ENCODE measurements at places on chromosomes 2 and 18.

- DNase-seq, result no peak
Observed at GRCh38 chr2:42244520-42244919, 75.4 kb downstream of the EML4 start.

DNA sequence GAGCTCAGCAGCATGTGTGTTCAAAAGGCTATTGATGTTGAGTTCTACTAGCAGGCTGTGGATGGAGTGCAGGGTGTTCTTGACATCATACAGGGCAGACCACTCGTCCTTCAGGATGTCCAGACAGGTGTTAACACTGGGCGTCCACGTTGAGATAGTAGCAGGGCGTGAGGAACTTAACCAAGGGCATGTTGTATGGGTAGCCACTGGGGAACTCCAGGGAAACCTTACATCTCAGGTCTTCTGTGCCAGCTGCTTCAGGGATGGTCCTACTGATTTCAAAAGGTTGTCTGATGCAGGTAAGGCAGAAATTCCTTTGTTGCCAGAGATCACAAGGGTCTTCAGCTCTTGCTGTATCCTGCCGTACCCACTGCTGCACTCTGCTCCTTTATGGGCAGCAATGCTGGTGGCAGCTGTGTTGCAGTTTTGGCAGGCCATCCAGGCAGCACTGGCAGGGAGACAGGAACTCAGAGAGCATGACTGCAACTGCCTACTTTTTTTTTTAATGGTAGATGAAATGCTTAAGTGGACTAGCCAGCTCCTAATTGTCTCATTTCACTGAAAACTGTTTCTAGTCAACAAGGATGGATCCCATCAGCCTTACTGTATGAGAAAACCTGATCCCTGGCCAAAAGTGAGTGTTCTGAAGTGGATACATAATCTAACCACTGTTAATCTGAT is 32.4 kb upstream of the RBBP8 start:
- DNase-seq, result no peak

GRCh38 chr2:36650031-36650829 is 46.3 kb upstream of the VIT start:
- no peak for DNase-seq

DNA sequence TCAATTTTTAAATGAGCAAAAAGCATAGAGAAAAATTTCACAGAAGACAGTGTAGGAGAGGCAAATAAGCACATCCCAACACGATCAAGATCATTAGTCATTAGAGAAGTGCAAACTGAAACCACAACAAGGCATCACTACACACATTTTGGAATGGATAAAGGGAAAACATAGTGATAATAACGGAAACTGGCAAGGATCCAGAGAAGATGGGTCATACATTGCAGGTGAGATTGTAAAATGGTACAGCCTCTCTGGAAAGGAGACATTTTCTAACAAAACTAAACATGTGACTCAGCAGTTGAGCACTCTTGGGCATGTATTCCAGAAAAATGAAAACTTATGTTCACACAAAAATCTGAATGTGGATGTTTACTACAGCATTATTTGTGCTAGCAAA is 98.3 kb upstream of the TMEM17 start:
- no peak for DNase-seq

DNA sequence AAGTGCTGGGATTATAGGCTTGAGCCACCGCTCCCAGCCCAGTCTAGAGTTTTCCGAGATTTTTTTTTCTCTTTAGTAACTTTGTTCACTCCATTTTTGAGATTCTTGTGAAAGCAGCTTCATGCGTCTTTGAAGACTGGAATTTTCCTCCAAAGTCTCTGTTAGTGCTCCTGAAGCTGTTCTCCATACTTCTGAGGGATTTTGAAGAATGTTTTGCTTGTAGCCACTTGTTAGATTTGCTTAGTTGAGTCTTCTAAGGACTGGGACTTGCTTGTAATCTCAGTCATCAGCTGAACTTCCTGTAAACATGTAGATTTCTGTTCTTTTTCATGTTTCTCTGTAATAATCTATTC is 234.3 kb downstream of the MYCN start:
- no peak for DNase-seq

GRCh38 chr2:212923393-212923792 is 228.0 kb downstream of the IKZF2 start:
- no peak for DNase-seq

GRCh38 chr18:23684515-23685197 is 4.6 kb upstream of the LAMA3 start:
- DNase-seq, result no peak

- DNase-seq, result no peak
Observed at GRCh38 chr2:18312818-18313217, 247.6 kb downstream of the RDH14 start.

DNA sequence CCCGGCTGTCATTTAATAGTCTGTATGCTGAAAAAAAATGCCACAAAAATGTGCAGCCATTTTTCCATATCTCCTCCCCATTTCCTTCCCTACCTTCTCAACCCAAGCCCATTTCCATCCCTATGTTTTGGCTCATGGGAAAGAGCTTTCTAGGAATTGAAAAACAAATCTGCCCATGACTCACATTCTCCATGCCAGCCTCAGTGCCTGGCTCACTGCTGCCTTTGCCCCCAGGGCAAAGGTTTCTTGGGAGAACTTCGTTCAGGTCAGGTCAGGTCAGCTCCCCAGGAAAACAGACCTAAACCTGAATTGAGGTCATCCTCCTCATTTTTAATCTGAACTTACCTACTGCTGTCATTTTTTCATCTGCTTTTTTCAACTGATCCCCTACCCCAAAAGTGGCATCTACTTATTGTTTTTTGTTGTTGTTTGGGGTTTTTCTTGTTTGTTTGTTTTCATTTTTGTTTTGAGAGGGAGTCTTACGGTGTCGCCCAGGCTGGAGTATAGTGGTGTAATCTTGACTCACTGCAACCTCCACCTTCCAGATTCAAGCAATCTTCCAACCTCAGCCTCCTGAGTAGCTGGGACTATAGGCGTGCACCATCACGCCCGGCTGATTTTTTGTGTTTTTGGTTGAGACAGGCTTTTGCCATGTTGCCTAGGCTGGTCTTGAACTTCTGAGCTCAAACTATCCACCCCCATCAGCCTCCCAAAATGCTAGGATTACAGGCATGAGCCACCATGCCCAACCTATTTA is 66.7 kb downstream of the FECH start:
- DNase-seq, result no peak

DNA sequence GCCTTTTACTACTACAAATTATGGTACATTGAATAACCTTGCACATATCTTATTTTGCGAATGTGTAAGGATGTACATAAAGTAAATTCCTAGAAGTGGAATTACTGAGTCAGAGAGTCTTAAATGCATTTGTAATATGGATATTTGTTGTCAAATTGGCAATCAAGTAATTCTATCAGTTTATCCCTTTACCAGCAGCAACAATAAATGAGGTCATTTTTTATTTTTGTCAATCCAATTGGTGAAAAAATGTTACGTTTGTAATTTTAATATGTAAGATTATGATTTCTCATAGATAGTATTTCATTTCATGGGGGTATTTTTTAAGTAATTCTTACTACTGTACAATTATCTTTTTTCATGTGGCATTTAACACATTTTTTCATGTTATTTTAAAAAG is 14.8 kb downstream of the PPIG start:
- DNase-seq, result no peak

GRCh38 chr2:866887-867286 is 83.8 kb upstream of the SNTG2 start:
- DNase-seq, result no peak

- DNase-seq, result no peak
Observed at GRCh38 chr2:237259201-237259600, 154.8 kb downstream of the COL6A3 start.

DNA sequence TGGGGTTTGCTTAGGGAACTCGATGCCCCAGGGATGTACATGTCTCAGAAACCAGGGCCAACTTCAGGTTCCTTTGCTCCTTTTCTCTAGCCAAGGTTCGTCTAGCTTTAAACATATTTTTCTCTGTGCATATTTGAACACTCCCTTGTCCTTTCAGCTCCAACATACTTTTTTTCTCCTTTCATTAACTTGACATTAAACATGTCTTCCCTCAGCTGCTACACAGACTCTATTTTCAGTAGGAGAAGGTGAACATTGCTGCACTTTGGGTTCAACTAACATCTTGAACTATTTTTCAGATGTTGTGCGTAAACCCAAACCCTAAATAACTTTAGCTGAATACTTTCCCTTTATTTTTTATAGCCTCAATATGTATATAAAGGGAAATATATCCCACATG is 212.9 kb downstream of the MTX2 start:
- DNase-seq, result no peak

DNA sequence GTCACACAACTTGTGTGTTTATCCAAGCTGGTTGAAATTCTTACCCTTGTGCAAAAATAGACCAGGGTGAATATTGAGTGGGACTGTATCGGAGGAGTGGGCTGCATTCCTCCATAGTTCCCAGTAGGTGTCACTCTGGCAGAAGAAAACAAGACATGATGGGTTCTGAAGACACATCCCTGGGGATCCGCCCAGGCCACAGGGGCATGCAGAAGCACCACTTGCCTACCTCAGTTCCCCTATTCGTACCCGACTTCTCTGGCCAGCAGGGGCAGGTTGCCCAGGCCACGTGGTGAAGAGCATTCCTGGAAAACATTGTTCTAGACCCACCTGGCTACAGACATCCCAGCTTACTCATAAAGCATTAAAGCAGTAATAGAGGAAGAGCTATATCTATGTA is 168.2 kb downstream of the FAM210A start:
- no peak for DNase-seq

GRCh38 chr18:37702841-37703240 is 137.2 kb upstream of the CELF4 start:
- no peak for DNase-seq

DNA sequence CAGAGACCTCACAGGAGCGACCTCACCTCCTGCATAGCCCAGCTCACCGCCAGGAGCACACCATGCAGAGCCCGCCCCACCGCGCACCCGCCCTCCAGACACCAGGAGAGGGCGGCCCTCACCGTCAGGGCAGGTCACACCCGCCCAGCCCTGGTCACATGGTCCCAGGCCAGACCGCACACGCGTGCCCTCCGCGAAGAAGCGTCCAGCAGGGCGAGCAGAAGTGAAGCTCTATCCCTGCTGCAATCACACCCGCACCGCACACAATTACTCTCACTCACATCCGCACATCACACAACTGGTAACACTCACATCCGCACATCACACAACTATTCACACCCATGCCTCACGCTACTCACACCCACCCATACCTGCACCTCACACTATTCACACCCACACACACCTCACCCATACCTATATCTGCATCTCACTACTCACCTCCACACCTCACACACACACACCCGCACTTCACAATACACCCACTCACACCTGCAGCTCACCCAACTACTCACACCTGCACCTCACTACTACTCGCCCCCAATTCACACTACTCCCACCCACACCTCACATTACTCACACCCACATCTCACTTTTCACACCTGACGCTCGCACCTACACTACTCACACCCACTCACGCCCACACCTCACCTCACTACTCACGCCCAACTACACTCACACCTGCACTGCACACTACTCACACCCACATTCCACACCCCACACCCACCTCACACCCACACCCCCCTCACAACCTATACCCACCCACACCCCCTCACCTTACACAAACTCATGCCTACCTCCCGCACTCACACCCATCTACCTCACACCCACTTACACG is 242.0 kb downstream of the HDAC4 start:
- no peak for DNase-seq

DNA sequence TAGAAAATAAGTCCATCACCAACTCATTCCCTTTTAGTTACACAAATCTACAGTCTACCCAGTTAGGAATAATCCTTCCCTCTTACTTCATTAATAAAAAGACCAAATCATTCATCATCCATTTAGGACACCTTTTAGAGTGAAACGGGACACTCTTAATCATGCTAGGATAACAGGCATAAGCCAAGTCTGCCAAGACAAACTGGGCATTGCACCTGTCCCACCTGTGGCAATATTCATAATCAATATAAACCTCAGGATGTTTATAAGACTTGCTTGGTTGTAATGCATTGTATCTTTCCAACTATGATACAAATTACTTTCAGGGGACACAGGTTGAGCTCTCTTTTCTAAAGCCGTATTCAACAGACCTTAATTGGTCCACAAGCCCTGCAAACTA is 82.7 kb upstream of the SH3BP4 start:
- DNase-seq, result no peak

- no peak for DNase-seq
Observed at GRCh38 chr18:31500051-31500688, 2.2 kb downstream of the DSG2 start.

DNA sequence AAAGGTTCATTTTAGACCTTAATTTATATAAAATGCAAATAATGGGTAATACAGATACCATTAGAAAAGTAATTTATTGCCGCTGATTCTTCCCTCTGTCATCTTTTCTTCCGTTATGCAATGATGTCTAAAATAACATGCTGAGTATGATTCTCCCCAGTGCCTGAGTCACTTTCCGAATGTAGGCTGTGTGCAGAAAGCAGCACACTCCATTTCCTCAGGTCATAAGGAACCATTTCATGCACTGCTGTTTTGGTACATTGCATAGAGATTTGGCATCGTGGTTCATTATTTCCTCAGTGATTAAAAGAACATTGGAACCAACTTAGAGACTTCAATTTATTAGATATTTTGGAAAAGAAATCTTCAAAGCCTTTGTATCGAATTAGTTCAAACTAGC is 173.5 kb downstream of the CDH2 start:
- no peak for DNase-seq

Data from T-helper 2 cell treated with Interferon-gamma antibody and Interleukin-4, amounts not matched to agents 5 μg/mL and 100 μg/mL, for 36 hours (primary cell).